ENCODE measurements at places on chromosomes 4 and X.

DNA sequence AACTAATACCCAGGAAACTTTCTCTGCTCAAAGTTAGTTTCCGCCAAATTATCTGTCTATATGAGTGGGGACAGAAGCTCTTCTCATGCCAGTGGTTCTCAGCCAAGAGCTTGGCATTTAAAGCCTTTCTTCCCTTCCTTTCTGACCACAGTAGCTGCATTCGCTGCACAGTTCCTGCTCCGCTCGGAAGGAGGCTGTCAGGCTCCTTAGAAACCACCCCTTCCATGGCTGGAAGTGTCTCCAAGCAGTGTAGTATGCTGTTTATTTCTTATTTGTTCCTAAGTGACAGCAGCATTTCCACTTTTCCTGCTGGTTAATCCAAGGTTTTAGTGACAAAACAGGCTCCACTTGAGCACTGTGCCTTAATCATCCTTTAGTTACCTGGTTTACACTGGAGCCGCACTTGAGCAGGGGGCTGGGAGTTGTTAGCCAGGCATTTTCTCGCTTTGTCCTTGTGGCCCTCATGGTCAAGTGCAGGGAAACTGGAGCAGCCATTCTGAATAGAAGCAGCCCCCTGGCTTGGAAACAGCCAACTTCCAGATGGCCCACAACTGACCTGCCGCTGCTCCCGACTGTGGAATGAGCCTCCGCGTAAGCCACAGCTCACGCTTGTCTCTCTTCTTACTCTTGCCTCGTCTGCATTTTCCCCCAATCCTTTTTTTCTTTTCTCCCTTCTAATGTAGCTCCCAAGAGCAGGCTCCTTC is 739.4 kb upstream of the TENM3 start:
- DNase-seq: peak; percentile 66

DNA sequence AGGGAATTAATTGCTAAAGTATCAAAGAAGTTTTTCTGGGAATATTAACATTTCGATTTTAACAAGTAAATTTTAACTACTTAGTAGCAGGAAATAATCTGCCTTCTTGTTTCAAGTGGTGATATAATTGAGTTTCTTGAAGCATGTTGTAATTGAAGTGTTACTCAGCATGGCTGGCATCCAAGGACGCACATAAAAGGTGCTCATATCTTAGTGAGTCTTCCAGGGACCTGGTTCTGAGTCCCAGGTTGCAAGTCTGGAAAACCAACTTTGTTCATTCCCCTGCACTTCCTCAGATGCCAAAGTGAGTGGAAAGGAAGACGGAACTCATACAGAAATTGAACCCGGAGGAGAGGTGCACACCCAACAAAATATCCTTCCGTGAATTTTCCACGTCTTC is 399.6 kb downstream of the NLGN4X start:
- DNase-seq: no peak

DNA sequence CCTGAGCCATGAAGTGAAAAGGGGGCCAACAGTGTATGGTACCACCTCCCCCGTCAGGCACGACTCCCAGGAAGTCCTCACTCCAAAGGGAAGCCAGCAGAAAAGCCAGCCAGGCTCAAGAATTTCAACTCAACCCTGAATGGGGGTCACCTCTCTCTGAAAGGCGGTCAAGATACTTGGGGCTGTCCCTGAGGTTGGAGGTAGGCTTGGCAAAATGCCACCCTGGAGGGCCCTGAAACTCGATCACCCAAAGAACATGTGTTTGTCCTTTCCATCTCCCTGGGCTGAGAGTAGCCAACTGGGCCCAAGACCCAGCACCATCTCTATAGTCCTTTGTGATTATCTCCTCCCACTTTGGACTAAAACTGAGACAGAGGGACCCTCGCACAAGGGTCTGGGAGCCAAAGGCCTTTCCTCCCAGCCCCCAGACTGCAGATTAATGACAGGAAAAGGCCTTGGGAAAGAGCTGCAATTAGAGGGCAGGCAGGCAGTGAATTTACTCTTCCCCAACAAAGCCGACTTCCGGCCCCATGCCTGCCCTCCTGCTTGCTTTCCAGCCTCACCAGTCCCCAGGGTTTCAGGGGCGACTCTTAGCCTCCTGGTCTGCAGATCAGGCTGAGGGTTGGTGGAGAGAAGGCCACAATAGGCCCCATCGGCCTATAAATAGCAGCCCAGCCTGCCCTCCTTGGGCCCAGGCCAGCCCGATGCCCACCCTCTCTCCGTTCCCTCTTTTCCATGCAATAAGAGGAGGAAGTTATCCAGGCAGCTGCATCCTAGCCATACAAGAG is 5.6 kb downstream of the SASH3 start:
- no peak for DNase-seq

DNA sequence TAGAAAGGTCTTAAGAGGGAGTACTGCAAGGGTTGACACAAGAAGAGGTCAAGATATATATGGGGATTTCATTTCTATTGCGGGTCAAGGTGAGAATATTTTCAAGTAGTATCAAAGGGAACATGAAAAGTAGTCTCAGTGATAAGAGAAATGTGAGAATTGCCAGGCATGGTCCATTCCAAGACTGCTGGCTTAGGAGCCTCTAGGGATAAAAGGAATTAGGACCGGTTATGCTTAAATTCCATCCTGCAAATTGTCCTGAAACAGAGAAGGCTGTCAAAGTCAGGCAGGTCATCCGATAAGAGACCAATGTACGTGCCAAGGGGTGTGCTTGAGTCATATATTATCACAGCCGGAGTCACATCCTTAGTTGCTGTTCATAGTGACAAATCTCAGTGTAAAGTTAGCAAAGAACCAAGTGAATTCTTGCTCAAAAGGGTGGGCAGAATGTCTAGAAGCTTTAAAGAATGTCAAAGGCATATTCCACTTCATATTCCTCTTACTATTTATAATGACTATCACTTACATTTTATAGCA is 133.6 kb downstream of the CBLL2 start:
- no peak for DNase-seq

DNA sequence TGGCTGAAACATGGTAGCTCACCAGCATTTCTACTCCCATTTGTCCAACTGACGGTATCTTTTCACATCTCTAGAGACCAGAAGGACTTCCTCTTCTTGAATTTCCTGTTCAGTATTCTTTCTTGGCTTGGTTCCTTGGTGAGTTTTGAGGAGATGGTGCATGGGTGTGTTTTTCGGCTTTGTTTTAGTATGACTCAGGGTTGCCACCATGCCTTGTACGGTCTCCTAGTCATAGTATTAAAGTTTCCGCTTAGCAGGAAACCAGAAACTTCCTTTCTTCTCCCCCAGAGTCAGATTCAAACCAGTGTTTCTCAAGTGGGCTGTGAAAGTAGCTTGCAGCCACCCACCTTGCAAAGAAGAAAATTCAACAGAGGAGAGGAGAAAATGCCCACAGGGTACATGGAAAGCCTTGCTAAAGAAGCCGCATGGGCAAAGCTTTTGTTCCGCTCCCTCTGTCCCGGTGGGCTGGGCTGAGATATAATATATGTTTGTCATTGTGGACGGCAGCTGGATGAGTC is 5.7 kb downstream of the CD99 start:
- no peak for DNase-seq

DNA sequence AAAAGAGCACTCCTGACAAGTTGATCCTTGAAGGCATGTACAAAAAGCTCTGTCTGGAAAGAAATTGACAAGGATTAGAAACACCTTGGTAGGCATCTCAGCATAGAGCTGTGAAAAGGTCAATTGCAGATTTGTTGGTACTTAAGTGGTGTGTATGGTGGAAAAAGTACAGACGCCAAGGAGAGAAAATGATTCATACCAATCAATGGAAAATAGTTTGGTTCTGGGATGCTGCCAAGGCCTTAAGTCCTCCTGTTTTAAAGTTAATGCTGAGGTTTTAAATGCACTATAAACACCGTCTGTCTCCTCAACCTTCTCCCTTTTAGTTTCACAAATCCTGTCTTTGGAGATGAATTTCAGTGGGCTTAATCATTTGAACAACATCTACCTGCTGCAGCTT is 524.1 kb downstream of the IL15 start:
- DNase-seq: no peak

DNA sequence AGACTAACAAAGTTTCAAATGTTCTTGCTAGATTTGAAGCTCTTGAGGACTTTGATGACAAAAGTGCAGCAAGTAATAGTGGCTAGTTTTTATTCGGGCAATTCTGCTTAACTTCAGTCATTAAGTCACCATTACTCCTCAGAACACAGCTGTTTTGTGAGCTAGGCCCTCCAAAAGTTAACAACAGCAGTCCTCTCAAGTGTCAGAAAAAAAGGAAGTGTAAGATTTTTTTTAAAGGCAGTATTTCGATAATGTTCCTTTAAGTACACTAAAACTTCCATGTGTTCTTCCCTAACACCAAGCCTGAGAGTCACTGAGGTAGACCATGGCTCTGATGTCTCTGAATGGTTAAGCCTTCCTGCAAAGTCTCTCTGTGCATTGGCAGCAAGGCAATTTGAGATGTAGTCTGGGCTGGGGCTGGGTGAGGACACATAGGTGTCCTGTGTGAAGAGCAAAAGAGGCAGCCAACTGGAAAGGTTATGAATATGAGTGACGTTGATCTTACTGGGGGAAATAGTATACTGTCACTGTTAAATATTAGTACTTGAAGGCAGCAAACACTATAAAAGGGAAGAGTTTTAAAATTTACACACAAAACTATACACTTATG is 174.0 kb upstream of the MAP3K15 start:
- DNase-seq: no peak

GRCh38 chr4:169620880-169621248 is 486 bp downstream of the CLCN3 start:
- no peak for DNase-seq

- DNase-seq: peak; percentile 38
Observed at GRCh38 chr4:37891260-37892159, 626 bp downstream of the TBC1D1 start.

DNA sequence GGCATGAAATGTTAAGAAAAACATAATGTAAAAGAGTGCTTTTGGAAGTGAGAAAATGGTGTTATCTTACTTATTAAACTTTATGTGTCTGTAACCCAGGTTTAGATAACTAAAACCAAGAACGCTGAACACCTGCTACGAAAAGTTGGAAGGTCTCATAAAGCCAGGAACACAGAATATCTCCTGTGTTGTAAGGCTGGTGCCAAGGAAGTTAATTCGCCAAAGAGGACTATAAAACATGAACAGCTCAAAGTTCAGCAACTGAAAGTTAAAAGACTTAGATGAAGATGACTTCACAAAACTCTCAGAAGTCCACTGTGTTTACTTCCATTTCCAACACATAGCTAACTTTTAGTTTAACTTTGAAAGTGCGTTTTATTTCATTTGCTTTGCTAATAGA is 54.3 kb downstream of the GPRIN3 start:
- no peak for DNase-seq

DNA sequence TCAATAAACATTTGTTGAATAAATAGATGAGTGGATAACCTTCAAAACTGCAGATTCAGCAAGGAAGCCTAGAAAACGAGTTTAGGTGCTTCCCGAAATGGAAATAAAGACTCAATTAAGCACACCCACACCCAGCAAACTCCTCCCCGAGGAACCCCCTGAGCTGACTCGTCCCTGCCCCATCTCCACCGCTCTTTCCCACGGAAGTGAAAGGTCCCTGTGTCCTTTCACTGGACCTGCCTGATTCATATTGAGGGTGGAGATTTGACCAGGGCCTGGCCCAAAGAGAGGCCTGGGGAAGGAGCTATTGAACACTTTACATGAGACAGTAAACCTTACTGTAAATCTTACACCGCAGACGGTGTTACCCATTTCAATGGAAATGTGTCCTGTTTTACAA is 129.1 kb downstream of the CPZ start:
- DNase-seq: no peak

DNA sequence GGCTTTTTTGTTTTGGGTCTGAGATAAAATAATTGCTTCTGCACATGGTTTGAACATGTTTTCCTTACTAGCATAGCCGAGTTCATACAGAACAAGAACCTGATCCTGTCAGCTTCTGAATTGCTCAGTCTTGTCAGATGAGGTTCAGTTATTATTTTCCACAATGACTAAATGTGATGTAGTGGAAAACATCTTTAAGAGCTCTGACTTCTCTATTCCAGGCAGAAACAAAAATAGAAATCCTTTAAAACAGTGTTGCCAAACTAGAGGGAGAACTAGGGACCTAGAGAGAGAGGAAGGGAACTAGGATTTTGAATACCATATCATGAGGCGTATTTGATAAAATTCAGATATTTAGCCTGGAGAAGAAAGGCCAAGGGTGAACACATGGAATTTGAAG is 2.0 kb downstream of the ATP6AP2 start:
- no peak for DNase-seq

- no peak for DNase-seq
Observed at GRCh38 chrX:148670277-148670676, 169.9 kb downstream of the AFF2 start.

DNA sequence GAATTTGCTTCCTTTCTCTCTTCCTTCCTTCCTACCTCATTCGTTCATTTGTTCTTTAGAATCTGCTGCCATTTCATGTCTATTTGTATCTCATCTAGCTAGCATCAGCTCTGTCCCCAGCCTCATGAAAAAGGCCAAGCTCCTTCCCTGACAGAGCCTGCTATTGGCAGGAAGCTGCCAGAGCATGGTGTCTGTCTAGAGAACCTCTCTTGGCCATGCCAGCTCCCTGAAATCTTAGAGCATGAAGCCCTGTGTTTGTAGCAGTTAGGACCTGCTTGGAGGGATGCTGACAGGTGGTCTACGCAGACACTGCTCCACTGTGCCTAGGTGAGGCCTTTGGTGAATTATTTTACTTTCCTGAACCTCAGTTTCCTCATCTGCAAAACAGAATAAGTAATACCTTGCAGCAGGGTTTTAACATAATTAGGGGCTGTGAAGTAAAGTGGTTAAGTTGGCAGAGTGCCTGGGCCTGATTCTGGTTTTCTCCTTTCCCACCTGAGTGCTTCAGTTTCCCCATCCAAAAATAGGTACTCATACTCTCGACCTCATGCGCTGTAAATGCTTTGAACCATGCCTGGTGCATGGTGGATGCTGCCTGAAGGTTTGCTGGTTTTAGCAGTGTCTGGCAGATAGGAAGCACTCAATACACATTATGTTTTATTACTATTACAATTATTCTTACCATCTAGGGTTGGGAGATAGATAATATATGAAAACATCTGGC is 4.7 kb downstream of the PTTG2 start:
- no peak for DNase-seq

- no peak for DNase-seq
Observed at GRCh38 chr4:127809173-127809800, 27.2 kb downstream of the HSPA4L start.

GRCh38 chrX:55119712-55120111 is 30.9 kb downstream of the PAGE2 start:
- DNase-seq: no peak

GRCh38 chr4:89657931-89658700 is 178.8 kb downstream of the SNCA start:
- DNase-seq: peak; percentile 24
